Colonic mucosa (tissue), 4 donors: ENCODE measurements at places on chromosomes 4 and X.
A peak's percentile ranks its signal among the peaks of the same experiment; 100 is the strongest.

DNA sequence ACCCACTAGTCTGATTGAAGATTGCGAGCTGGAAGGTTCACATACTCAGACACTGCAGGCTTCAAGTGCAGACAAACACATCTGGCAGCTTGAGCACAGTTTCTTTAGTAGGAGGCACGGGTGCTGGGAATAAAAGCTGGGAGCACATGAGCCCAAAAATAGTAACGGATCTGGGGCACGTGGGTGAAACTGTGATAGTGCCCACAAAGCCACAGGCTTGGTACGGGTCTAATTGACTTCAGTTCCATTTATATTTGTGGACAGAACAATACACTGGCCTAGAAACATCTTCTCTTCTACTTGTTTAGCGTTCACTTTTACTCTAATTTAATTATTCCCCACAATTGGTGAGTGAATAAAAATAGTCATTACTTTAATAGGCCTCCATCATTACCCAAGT lies 2370.7 kb downstream of the PCDH7 start:
- no peak for DNase-seq

DNA sequence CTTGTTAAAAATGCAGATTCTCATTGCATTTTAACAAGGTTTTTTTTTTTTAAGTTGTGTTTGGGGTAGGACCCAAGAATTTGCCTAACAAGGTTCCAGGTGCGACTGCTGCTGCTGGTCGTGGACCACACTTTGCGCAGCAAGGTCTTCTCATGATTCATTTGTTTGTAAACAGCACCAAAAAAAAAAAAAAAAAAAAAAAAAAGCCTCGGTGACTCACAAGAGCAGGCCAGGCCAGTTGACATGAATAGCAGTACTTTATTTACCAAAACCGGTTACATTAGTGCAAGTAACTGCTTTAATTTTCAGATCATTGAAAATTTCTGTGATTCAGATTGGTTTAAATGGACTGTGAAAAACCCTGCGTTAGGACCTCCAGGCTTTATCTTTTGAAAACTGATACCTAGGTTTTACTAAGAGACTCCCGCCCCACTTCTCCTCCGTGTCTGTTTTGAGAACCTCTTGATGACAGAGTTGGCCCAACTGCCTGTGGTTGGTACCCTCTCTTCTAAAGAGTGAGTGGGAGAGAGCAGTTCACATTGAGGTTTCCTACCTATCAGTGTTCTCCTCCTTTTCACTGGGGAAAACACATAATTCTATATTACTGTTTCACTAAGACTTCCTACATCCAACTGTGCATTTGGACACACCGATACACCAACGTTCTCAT lies 86.2 kb downstream of the PHEX start:
- no peak for DNase-seq

DNA sequence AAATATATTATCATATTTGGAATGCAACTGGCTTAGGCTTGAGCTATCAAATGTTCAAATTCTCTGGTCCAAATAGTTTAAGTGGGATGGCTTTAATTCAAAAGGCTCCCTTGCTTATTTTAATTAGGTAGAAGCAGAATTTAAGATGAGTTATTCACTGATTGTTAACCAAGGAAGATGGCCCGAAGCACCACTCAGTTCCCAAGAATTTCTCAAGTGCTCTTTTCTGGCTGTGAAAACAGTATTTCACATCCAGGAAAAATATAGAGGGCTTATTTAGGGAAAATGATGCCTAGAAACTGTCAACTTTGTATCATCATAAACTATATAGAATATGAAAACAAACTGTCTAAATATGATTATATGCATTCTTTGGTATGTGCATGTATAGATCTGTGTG lies 246.5 kb upstream of the SFRP2 start:
- DNase-seq: no peak

DNA sequence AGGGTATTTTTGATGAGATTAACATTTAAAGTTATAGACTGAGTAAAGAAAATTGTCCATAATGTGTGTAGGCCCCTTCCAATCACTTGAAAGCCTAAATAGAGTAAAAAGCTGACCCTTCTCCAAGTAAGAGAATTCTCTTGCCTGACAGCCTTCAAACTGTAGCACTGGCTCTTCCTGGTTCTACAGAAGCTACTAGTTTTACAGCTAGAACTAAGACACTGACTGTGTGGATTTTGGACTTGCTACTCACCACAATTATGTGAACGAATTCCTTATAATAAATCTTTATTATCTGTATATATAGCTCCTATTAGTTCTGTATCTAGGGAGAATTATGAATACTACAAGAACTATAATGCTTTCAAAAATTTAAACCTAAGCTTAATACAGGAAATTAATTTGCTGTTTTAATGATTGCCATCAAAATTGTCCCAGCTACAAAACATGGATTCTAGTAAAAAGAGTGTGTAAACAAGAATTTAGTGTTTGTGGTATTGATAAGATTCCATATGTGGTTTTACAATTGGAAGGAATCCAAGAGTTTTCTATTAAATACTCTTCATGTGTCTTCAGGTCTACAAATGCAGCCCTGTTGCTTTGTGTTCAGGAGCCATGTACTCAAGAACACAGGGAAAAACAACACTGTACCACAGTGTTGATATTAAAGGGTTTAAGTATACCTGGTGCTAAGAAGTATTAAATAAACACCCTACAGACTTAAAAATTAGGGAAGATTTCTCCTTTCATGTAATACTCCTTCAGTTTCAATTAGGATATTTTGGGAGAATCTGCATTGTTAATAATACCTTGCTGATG lies 366.5 kb downstream of the CXXC4 start:
- DNase-seq: no peak

- no peak for DNase-seq
Observed at GRCh38 chr4:4860600-4861389, 1.3 kb downstream of the MSX1 start.

- no peak for DNase-seq
Observed at GRCh38 chr4:23114538-23114937, 421.8 kb downstream of the GBA3 start.

DNA sequence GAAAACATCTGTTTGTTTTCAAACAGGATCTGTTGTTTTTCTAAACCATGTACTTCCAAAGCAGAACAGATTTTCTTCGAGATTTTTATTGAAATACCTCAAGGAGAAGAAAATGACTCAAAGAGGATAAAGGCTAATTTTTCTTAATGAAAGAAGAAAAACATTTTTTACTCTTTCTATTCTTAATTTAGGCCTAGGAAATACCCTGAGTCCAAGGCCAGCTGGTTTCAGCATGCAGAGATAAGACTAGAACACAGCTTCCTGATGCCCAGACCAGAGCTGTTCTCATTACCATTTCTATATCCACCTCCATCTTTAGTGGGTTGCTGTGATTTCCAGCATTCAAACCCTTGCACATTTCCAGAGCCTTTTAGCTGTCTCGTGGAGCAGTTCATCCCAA lies 18.3 kb downstream of the GAB1 start:
- DNase-seq: no peak

DNA sequence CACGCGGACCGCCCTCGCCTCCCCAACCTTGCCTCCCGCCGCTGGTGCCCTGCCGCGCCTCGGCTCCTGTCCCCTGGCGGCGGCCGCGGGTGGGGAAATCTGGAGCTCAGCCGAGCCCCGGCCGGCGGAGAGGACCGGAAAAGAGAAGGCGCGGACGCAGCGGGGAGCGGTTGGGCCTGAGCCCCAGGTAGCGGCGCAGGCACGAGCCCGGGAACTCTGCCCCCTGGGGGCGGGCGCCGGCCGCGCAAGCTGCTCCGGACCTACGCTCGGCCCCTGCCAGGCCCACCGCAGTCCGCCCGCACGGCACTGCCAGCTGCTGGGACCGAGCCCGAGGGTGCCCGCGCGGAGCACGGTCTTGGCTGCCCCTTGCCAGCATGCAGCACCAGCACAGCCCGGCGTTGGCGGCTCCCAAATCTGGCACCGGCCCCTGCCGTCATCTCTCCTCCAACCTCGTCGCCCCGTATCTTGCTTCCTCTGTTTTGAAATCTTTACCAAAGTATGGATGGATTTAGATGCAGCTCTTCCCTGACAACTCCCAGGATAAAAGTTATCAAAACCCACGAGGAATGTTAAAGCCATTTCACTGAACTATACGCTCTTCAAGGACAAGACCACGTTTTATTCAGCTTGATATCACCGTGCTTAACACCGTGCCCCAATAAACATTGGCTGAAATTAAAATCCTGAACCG lies at the start of gene PRSS12:
PRSS12 (minus strand) TSS at position 161 of the 691 bp plus-strand sequence. CDS start 283 bp downstream, outside the sequence.
- peak; percentile 83 for DNase-seq

DNA sequence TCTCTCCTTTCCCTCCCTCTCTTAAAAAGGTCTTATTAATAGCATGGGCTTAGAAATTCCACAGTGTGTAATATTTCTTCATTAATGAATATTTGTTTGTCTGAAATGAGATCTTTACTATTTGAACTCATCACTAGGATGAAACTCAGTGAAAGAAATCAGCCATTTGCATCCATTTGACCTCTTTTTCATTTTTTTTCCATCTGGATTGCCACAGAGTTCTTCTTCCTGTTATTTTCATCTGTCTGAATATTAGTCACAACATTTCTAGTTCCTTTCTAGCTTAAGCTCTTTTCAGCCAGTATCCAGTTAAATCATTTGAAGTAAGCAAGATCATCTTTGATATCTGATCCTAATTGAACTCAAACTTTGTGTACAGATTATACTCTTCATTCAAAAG lies 69.2 kb upstream of the PLS3 start:
- DNase-seq: no peak

- DNase-seq: no peak
Observed at GRCh38 chrX:13752141-13752540, 17.6 kb downstream of the OFD1 start.

DNA sequence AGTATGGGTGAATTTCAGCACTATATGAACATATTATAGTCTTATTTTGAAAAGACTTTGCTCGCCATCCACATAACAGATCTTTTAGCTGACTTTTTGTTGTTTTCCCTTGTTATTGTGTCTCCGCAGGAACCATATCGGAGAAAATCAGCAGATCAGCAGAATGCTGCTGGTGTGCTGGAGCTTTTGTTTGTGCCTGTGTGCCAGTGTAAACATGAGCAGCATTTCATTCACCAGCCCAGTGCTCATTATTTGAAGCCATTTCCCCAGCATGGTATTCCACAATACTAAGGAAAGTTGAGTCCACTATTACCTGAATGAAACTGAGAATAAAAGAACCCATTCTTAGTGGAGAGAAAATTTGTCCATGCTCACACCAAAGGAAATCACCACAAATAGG lies 261.8 kb upstream of the ARX start:
- no peak for DNase-seq

- peak; percentile 32 for DNase-seq
Observed at GRCh38 chr4:189202182-189202868, 738.3 kb upstream of the FRG1 start.

DNA sequence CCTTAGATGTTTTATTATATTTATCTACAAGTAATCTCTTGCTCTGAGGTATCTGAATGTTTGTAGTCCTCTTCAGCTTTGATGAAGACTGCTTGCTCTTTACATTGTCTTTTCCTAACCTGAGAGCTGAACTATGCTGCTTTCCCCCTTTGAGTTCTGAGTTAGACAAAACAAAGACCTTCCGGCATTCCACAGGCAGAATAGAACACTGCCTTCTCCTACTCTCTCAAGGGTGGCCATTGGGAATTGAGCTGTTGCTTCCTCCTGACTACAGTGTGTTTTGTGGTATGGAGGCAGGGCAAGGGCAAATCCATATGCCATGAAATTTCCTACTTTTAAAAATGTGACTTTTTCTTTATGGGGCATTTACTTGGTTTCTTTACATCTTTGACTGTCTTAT lies 841.0 kb downstream of the FAM133A start:
- DNase-seq: no peak

- no peak for DNase-seq
Observed at GRCh38 chrX:150607201-150607600, 38.8 kb downstream of the MTM1 start.

DNA sequence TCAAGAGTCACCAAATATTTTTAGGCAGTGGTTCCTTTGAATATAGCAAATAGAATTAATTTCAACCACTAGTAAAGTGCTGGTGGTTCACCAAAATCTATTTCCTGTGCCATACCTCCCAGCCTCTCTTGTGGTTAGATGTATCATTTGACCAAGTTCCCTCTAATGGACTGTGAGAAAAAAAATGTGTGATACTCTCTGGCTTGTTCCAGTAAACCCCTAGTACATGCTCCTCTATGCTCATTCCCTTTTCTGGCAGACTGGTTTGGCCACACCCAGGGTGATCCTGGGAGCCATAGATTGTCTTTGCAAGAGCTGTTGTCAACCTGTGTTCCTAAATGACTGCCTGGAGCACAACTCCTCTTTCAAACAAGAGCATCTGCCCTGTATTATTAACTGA lies 109.5 kb downstream of the FRAS1 start:
- DNase-seq: no peak

DNA sequence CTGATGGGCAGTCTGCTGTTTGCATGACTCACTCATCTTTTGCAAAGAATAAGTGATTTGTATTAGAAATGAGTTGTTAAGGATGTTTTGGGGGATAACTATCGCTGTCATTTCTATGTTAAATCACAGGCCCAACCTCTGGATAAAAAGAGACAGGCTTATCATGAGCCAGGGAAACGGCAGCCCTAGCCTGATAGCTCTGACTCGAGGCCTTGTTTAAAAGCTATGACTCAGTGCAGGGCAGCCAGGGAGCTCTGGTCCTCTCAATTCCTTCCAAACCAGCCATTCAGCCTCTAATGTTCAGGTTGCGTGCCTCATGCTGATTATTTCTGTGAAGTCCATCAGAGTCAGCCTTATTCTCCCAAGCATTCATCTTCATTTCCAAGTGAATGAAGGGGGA lies 305.9 kb upstream of the HAND2 start:
- no peak for DNase-seq

- no peak for DNase-seq
Observed at GRCh38 chr4:26723216-26723615, 137.4 kb upstream of the STIM2 start.

GRCh38 chr4:39042366-39042765 lies 10.2 kb upstream of the TMEM156 start:
- DNase-seq: no peak
